MCF 10A (cell line): ENCODE measurements at places on chromosomes 5 and 9. TPM values are rescaled to one million over a fixed set of nuclear protein-coding genes. Genes with fewer than 3 reads are reported as not detected.

GRCh38 chr9:18569941-18570630, 96.1 kb downstream of the ADAMTSL1 start:
- DNase-seq = no peak
- H3K27ac ChIP-seq = no peak overlapping the region
- peaks cover 13% of the 10 kb centered on the region for H3K4me1 ChIP-seq
- no peaks in the 10 kb centered on the region for H3K27me3 ChIP-seq

DNA sequence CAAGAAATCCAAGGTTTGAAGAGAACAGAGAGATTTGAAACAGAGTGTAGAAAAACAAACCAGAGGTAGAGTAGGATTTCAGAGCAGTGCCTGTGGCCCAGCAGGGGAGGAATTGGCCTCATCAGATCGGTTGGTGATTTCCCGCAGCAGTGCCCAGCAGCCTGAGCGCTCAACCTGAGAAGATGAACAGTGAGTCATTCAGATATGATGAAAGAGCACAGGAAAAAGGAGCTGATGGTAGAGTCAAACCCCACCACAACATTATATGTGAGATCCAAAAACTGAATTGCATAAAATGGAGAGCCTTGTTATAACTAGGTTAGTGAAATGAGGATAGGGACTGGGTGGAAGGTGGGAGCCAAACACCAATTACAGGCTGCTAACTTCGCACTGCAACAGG, 248.9 kb downstream of the PIK3R1 start:
- no peak overlapping the region for H3K27ac ChIP-seq
- H3K4me3 ChIP-seq = no peak overlapping the region
- H3K36me3 ChIP-seq = no peaks in the 10 kb centered on the region
- no peaks in the 10 kb centered on the region for H3K27me3 ChIP-seq
- no peaks in the 10 kb centered on the region for H3K4me1 ChIP-seq

- no peak overlapping the region for H3K27ac ChIP-seq
- H3K27me3 ChIP-seq = no peaks in the 10 kb centered on the region
- H3K36me3 ChIP-seq = no peaks in the 10 kb centered on the region
These were observed 10.0 kb upstream of the SLCO4C1 start for GRCh38 chr5:102306121-102306520.

Gene LHX6
- total RNA-seq = 0.26 TPM in 1 of 2 replicates, not detected in the other
